NAMALWA (cell line): ENCODE measurements at places on chromosomes 16 and 17.

DNA sequence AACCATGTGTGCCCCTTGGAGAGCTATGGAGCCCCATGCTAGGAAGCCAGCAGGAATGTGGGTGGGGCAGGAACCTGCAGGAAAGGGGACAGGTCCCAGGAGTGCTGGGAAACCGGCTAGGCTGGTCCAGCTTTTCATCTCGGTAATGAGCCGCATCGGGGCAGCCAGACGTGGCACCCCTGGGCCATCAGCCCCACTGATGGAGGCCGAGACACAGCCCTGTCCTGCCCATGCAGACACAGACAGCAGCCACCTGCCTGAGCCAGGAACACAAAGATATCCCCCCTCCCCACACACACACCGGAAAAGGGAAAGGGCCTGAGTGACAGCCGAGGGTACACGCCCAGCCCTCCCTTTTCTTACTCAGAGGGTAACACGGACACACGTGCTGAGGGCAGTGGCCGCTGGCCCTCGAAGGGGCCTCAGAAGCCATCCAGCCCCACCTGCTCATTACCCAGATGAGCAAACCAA is 18.1 kb downstream of the PPL start:
- no peak for DNase-seq

DNA sequence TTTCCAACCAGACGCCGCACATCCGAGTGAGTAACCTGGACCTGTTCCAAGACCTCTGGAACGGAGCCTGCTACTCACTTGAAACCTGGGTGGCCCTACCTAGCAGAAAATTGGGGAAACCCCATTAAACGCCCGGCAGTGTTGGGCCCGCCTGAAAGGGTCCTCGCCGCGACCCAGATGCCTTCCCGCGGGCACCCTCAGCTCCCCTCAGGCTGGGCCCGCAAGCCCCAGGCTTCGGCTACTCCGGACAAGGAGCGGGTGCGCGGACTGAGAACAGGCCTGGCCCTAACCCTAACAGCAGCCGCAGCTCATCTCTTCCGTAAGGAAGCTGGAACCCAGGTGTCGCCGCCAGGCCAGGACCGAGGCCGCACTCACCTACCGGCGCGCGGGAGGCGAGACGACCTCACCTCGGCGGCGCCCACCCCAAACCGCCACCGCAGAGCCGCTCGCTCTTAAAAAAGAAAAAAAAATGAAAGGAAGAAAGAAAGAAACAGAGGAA is 344 bp downstream of the PSME3IP1 start:
- DNase-seq = no peak

DNA sequence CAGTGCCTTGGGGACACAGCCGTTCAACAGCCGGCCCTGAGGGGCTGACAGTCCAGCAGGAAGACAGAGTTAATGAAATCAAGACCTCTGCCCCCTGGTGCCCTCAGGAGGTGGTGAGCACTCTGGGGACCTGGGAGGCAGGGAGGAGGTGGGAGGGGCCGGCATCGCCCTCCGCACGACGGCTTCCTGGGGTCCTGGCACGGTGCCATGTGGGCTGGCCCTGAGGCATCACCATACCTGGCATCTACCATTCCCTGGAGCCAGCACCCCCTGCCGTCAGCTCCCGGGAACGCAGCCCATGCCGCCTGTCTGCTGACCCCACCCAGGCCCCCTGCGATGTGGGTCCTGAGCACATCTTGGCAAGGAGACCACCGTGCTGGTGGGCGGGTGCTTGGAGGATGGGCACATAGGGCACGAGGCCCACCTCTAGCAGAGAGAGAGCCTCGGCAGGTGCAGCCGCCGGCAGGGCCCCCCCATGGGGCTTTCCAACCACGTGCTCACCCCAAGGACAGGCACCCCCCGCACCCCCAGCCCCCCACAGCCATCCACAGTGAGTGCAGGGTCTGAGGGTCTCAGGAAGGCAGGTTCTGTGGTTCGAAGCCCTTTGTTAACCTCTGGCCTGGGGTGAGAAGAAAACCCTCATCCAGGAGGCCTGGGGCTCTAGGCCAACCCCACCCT is 52.5 kb downstream of the ZFPM1 start:
- DNase-seq = peak; percentile 63

DNA sequence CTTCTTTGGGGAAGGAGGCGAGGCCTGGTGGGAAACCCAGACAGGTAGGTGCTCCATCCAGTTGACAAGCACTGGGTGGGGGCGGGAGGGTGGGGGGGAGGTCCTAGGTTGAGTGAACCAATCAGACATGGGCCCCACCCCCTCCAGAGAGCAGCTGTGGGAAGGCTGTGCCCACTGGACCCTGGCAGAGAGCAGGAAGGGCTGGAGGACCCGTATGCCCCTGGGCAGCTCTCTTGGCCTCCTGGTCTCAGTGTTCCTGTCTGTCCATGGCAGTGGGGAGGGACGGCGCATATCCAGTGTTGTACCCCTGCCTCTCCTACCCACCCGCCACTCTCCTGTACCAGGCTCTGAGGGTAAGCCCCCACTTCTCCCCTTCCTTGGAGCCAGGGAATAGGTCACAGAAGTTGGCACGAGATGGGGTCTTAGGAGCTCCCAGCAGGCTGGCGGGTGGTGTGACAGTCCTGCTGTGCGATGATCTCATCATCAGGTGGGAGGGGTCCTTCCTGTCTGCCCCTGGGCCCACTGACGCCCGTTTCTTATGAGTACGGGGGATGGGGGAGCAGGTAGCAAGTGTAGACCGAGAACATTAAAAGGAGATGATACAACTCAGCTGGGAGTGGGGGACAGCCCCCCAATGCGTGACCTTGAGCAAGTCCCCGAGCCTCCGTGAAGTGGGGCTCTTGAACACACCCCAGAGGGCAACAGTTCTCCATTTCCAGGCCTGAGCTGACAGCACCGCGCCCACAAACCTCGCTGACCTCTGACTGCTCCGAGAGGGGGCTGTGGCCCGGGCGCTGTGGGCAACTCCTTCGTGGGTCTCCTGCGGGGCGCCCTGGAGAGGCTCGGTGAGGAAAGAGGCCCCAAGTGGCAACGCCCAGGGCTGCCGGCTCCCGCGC is 1.2 kb upstream of the ZFPM1 start:
- no peak for DNase-seq

DNA sequence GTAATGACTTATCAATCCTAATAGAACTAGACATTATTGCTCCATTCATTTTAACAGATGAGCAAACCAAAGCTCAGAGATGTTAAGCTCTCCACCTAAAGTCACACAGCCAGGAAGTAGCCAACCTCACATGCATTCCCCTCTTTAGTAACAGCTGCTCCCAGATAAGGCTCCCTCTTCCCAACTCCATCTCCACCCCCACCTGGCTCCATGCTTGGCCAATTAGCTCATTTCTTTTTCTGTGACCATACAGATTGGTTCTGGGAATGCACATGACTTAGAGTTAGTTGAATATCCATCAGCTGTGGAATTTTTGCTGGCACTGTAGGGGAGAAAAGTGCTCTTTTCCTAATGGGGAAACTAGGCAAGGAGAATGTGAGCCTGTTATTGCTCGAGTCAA is 13.0 kb downstream of the CBLN1 start:
- DNase-seq = no peak

DNA sequence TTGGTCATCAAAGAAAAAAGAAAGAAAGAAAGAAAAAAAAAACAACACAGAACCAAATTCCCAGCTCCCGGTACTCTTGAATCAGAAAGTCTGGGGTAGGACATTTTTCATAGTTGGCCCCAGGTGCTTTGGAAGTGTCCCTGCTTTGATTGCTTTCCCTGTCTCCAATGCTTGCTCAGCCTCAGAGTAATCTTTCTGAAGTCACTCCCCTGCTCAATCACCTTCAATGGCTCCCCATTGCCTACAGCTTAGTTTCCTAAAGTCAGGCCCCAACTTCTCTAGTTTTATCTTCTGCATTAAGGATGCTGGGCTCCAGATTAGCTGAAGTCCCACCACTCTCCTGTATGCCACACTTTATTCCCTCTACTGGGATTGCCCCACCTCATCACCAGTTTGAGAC is 17.1 kb downstream of the CNGB1 start:
- no peak for DNase-seq

GRCh38 chr16:12225255-12225654 is 248.7 kb downstream of the SNX29 start:
- no peak for DNase-seq

DNA sequence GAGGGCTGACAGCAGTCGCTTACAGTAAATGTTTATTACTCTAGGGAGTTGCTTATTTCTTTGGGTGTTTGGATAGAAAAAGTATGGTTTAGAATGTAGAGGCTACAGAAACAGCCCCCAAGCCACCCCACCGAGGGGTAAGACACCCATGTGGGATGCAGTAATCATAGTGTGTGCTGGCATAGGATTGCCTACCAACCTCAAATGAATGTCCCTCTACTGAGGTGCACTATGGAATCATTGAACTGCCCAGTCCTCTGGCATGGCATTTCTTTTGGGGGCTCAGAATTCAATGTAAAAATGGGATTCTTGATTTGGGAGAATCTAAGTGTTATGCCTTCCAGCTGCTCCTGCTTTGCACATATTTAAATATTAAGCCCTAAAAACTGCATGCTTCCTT is 46.8 kb downstream of the ZNF267 start:
- no peak for DNase-seq

DNA sequence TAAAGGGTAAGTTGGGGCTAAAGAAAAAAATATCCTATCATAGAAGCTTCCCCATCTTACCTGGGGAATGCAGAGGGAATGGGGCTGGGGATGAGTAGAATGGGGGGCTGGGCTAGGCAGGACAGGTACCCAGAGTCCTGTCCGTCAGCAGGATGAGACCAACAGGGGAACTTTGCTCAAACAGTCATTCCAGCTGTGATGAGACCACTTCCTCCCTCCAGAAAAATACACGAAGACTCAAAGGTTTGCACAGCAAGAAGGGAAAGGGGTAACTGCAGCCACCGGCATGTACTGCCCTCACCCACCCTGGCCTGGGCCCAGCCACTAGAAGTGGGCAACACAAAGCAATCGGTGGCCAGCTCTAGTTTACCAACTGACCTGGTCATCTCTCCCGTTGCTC is 20.7 kb upstream of the SLC35B1 start:
- DNase-seq = no peak

GRCh38 chr16:26240807-26241206 is 549.0 kb downstream of the HS3ST4 start:
- no peak for DNase-seq

GRCh38 chr16:28087675-28088300 is 24.3 kb upstream of the GSG1L start:
- DNase-seq = peak; percentile 50
